ENCODE measurements at places on chromosomes 3 and 15. TPM values are rescaled to one million over a fixed set of nuclear protein-coding genes. Genes with fewer than 3 reads are reported as not detected.
A peak's percentile ranks its signal among the peaks of the same experiment; 100 is the strongest.

DNA sequence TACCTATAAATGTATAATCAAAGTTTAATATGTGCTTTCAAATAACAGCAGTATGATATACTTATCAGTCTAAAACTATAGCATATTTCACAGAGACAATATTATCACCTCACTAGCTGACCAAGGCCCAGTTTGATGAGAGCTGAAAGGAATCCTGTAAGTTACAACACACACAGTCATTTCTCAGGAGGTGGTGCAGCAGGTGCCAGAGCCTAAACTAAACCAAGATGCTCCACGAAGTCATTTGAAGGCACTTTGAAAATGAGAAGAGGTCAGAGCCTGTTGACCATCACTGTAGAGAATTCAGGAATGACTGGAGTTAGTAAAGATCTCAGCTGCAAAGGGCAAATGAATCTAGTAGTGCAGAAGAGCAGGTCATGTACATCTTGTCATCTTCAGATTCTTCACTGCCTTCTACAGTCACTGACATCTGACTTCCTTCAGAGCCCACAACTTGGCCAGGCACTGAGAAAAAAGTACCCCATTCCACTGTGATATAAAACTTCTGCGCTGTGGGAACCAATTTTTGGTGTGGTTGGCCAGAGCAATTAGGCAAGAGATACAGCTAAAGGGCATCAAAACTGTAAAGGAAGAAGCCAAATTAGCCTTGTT lies 7.9 kb downstream of the GBE1 start:
- DNase-seq = no peak

- no peak for DNase-seq
These were observed 4.2 kb upstream of the CHRM5 start for GRCh38 chr15:33963831-33964664.

- no peak for DNase-seq
These were observed 47.1 kb downstream of the FOXP1 start for GRCh38 chr3:71536376-71536965.

GRCh38 chr3:189529889-189530471 lies 101.2 kb upstream of the TP63 start:
- no peak for DNase-seq

GRCh38 chr15:100947760-100948429 lies 28.7 kb downstream of the LRRK1 start:
- no peak for DNase-seq

GRCh38 chr3:152122851-152123250 lies 145.9 kb upstream of the MBNL1 start:
- DNase-seq = no peak

GRCh38 chr15:85759376-85759775 lies 35.3 kb downstream of the KLHL25 start:
- DNase-seq = no peak

DNA sequence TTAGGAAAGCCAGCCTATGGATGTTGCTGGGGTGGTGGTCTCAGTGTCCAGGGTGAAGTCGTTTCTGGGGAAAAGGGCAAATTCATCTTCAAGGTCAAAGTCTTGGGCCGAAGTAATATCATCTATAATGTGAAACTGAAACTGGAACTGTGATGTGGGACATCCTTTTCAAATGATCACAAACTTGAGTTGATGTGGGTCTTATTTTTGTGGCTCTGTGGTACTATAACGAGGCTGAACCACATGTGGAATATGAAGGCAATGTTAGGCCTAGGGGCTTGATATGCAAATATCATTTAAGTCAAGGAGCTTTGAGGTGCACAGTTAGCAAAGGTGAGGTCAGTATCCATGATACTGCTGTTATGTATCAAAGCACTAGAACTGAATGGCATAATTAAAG lies 1.5 kb upstream of the CD200R1L start:
- no peak for DNase-seq

DNA sequence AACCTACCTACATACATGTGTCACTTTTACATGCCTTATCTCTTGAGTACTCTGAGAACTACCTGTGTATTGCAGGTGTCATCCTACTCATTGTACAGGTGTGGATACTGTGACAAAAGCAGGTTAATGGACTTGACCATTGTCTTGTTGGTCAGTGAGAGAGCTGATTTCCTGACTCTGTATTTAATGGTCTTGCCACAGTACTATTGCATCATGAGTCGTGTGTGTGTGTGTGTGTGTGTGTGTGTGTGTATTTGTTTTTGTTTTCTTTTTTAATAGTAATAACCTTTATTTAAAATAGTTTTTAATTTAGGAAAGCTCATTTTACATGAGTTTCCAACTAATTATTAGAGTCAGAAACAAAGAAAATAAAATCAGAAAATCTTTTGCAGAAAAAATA lies 7.7 kb downstream of the SELENOT start:
- DNase-seq = no peak

DNA sequence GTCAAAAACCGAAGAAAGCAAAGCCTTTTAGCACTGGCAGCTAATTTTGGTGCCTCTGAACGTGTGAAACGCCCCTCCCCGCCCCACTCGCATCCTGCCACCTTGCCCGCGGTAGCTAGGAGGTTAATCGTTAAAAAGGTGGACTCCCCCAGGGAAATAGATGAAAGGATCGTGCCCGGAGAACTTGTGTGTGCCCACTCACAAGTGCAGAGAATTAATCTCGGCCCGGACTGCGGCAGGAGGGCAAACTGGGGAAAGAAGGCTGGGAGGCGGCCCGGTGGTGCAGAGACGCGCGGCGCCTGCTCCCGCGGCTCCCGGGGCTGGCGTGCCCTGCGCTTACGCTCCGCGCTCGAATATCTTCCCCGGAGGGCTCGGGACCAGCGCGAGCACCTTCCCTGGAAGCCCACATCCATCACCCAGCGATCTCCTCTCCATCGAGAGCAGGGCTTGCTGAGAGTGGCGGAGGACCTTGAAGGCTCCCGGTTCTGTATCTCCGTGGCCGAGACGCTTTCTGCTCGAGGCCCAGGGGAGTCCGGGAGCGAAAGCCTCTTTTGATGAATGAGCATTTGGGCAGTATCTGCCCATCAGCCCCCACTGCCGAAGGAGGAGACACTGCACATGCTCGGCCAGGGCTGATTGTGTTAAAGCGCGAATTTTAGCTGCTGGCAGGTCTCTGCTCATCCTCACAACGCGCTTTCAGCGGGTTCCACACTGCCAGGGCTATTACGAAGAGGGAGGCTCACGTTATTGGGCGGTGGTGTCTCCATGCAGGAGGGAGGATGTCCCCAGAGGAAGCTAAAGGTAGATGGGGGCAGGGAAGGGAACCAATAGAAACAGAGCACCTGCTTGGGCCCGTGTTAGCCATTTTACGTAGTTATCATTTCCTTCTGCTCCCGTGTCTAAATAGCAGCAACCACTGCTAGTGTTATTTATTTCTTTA lies 1.3 kb upstream of the SPTSSB start:
- DNase-seq = peak; percentile 22

GRCh38 chr3:112627919-112628466 lies 12.9 kb downstream of the CCDC80 start:
- DNase-seq = no peak

GRCh38 chr3:55501905-55502304 lies 14.8 kb upstream of the WNT5A start:
- DNase-seq = no peak

DNA sequence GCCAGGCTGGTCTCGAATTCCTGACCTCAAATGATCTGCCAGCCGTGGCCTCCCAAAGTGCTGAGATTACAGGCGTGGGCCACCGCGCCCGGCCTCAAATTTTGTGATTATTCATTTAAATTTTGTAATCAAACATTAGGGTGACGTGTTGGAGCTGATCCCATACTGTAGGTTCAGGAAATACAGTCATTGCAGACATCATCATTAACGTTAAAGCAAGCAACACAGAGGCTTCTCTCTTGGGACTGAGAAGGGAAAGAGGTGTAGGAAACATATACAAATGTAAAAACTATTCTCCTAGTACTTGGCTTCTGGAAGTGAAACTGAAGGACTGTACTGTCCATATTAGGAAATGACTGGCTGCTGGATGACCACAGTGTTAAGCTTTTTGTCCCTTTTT lies 11.1 kb upstream of the ARID3B start:
- DNase-seq = no peak

DNA sequence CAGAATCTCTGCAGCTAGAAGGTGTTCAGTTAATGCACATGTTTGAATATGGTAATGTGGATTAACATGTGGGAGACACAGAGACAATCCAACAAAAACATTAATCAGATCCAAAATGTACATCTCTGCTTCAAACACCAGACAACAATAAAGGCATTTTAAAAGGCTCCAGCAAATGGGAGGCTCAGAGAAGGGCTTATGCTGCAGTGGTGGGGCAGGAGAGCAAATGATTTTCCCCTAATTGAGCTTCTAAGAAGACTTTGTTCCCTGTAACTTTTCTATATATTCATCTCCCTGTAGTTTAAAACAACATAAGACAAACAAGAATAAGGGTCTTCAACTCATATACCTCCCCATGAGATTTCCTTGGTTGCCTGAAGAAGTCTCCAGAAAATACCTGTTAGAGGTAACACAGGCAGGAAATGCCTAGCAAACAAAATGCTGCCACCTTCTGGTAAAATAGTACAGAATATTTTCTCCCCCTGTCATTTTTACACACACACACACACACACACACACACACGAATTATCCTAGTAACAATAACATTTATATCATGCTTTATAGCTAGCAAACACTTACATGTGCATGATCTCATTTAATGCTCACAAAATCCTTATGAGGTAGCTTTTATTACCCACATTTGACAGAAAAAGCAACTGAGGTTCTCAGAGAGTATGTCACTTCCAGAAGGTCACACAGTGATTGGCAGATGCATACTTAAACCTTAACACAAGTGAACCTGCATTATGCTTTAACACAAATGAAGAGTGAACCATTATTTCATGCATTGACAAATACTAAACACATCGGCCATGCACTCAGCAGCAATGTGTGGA lies 123.4 kb upstream of the MB21D2 start:
- DNase-seq = no peak

- DNase-seq = no peak
These were observed 136.4 kb downstream of the SST start for GRCh38 chr3:187533797-187534196.

GRCh38 chr15:78351539-78351938 lies 11.4 kb downstream of the CRABP1 start:
- DNase-seq = no peak

GRCh38 chr3:149376718-149377407 lies 586 bp downstream of the TM4SF1 start:
- peak; percentile 51 for DNase-seq

- no peak for DNase-seq
These were observed 225.4 kb upstream of the SOX2 start for GRCh38 chr3:181486141-181486885.

Gene PDZRN3
- 8.2 TPM for total RNA-seq

Gene DAPK2
- total RNA-seq = 2.7 TPM

Gene HRG
- not detected for total RNA-seq

Gene SLC7A14
- total RNA-seq = 0.73 TPM

Gene UBAP1L
- 2.4 TPM for total RNA-seq

Gene WDR73
- 20.4 TPM for total RNA-seq

Gene ROPN1
- total RNA-seq = not detected

Data from pancreas (tissue), 10 donors.